Colonic mucosa (tissue), 4 donors: ENCODE measurements at places on chromosomes 3 and 15. TPM values are rescaled to one million over a fixed set of nuclear protein-coding genes. Genes with fewer than 3 reads are reported as not detected.

- DNase-seq = no peak
Observed at GRCh38 chr15:66099950-66100671, 153.4 kb downstream of the MEGF11 start.

- DNase-seq = no peak
Observed at GRCh38 chr15:62445244-62445643, 280.2 kb upstream of the C2CD4B start.

DNA sequence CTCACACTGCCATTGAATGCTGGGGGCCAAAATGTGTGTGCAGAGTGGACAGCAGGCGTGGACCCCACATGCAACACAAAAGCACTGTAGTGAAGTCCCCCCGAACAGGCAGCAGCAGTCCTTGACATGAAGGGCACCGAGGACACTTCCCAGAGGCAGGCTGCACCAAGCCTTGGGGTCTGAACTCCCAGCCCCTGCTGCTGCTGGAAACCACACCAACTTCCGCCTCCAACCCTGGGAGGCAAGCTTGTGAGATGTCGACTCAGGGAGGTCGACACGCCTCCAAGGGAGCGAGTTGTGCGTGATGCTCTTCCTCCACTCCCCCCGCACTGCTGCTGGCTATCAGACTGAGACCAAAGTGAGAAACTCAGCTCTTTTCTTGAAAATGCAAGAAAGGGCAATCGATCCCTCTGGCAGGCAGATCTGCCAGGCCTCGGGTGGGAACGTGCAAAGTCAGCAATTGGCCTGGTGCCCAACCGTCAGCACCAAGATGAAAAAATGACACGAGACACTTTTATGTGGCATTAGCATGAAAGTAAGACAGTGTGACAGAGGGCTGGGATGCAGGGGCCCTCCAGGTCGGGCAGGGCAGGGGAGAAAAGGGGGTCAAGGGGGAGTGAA is 43.6 kb downstream of the WHAMM start:
- DNase-seq = no peak

DNA sequence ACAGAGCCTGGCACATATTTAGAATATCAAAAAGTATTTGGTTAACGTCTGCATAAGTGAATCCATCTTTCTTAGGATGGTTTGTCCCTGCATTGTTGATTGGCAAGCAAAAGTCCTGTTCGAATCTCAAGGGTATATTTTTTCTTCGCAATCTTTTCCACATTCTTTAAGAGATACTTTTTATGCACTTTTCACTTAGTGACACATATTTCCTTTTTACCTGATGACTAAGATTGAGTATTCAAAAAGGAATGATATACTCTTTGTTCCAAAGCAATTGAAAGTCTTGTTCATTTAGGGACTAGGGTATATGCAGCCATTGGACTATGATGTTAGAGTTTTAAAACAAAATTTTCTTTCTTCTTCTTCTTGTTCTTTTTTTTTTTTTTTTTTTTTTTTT is 349.9 kb downstream of the NLGN1 start:
- DNase-seq = no peak

DNA sequence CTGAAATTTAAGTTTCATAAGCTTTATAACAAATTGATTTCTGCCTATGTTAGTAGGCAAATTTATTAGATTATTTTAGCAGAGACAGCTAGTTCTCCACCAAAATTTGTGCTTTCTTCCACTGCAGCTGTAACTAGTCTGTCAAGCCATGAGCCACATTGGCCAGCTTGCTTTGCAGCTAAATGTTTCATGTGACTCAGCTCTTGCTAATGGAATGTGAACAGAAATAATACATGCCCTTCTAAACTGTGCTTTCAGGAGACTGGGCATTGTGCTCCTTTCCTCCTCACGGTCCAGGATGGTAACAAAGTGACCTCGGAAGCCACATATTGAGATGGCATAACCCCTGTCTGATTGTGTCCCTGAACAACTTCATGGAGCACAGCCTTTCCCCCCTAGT is 51.3 kb upstream of the KPNA4 start:
- DNase-seq = no peak

- peak; percentile 79 for DNase-seq
Observed at GRCh38 chr15:91694831-91695210, 158.7 kb upstream of the SLCO3A1 start.

DNA sequence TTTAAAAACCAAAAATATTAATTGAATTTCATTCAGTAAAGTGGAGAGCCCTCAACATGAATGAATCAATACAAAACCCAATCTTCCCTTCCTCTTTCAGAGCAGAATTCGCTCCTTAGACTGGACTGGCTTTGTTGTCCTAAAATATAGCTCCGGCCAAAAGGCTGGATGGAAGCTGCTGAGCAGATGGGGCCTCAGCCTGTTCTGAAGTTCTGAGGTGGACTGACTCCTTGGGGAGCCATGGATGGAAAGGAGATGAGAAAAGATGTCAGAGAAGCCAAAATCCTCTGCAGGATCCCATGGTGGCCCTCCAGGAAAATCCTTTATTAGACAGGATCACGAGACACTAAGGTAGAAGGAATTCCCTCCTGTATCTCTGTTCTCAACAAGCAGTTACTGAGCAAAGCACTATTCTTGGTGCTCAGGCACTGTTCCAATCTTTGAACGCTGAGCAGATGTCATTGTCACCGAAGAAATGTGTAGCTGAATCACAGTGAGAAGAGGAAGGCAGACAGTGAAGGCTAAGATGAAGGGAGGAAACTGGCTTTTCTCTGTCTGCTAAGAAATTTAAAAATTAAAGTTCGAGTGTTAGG is 122.0 kb downstream of the SEMA6D start:
- DNase-seq = no peak

- no peak for DNase-seq
Observed at GRCh38 chr3:122515020-122515468, 305 bp upstream of the KPNA1 start.

DNA sequence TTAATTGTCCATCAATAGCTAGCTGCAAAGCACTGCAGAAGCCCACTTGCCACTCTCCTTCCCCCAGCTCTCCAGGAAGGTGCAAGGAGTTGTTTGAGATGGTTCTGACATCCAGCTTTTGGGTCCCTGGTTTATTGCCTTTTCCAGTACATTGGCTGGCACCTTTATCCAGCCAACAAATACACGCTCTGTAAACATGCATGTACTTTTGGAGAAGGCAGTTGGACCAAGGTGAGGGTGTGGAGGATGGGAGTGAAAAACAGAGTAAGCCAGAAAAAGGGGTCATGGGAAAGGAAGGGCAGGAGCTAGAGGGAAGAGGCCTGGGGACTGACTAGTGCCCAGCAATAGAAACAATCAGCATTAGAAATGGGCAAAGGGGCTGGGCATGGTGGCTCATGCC is 102.7 kb downstream of the CGNL1 start:
- no peak for DNase-seq

DNA sequence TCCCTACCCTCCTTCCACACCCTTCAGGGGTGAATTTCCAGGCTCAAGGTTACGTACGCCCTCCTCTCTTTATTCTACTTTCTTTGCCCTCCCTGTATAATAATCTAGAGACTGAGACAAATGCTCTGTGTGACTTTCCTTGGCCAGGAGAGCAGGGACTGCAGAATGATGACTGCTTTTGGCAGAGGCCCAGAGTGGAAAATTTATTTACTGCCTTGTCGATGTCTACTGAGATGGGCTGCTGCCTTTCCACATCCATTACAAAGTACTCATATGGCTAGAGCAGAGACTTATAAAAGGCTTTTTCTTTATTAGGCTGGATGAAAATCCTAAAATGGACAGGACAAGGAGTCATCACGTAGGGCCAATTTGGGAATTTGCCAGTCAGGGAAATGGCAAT is 576.2 kb downstream of the TUSC7 start:
- no peak for DNase-seq

- no peak for DNase-seq
Observed at GRCh38 chr3:138842483-138843188, 7.9 kb upstream of the PIK3CB start.

DNA sequence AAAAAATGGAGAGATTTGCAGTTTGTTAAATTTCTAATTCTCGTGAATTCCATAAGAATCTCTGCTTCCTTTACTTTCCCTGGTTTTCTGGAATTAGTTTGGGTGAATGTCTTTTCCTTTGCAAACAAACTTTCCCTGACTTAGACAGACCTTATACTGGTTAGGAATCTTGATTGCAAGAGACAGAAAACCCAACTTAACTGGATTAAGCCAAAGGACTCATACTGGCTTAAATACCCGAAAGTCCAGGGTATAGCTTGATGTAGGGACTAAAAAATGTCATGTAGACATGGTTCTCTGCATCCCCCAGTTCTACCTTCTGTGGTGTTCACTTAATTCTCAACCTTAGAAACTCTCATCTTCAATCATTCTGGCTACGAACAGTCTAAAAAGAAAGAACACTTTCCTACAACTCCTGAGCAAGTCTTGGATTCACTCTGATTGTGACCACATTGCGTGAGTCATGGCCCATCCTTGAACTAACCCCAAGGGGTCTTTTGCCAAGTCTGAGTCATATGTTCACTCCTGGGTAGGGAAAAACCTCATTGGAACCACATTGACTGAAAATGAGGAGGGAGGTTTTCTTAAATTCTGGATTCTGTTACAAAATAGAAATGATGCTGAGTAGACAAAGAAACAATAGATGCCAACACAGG is 136.0 kb upstream of the DAZL start:
- no peak for DNase-seq

Gene GOLGA8S
- 0.08 TPM for total RNA-seq

Gene ANXA2
- 816 TPM for total RNA-seq

Gene KCNAB1
- 0.07 TPM for total RNA-seq
